Sigmoid colon (tissue), 7 donors: ENCODE measurements at places on chromosomes 1 and 21. TPM values are rescaled to one million over a fixed set of nuclear protein-coding genes. Genes with fewer than 3 reads are reported as not detected.

GRCh38 chr1:26522073-26522472, 7.5 kb upstream of the RPS6KA1 start:
- H3K27me3 ChIP-seq, result no peaks in the 10 kb centered on the region
- H3K36me3 ChIP-seq, result no peaks in the 10 kb centered on the region
- DNase-seq, result no peak
- H3K4me3 ChIP-seq, result no peak overlapping the region

DNA sequence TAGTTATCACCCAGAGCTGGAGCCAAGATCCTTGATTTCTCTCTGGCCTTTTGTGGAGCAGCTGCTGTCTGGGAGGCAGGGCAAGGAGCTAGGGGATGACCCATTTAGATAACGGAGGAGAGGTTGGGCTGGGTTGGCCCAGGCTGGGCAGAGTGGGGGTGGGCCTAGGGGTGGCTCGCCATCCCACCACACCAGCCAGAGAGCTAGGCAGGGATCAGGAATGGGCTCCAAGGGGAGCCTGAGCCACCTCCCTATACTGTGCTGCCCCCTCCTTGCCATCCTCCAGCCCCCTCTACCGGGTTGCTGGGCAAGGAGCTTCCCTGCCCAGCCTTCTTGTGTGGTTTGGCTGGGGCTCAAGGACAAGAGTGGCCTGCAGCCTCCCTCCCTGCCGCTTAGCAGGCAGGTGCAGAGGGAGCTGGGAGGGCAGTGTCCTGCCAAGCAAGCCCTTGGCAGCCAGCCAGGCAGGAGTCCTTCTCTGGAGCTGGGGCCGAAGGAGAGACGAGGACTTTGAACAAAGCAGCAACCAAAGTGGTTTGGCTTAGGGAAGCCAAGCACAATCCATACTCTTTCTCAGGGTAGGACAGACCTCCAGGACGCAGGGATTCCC, 4.1 kb downstream of the NUAK2 start:
- no peak overlapping the region for H3K4me3 ChIP-seq
- no peaks in the 10 kb centered on the region for H3K27me3 ChIP-seq
- DNase-seq, result no peak
- H3K36me3 ChIP-seq, result no peaks in the 10 kb centered on the region
- peaks cover 43% of the 10 kb centered on the region for H3K4me1 ChIP-seq

DNA sequence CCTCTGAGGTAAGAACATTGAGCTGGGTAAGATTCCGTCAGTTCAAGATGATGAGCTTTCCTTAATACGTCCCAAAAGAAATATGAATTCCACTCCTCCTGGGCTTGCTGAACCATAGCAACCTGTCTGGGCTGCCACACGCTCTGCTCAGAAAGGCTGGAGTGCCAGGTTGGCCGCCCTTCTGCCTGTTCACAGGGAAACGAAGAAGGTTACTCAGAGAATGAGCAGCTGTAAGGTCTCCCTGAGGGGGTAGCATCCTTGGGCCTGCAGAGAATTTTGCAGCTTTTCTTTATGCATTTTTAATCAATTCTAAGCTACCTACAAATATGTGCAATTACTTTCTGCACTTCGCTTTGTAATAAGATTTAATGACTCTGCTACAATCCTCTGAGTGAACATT, 130.7 kb upstream of the BACE2 start:
- no peak for DNase-seq
- no peaks in the 10 kb centered on the region for H3K36me3 ChIP-seq
- H3K4me3 ChIP-seq, result no peak overlapping the region
- H3K4me1 ChIP-seq, result no peaks in the 10 kb centered on the region

Gene LIPI
- total RNA-seq, result not detected

Gene TARDBP
- 137 TPM for total RNA-seq

GRCh38 chr1:94538243-94538827, 3.2 kb downstream of the F3 start:
- H3K27me3 ChIP-seq, result no peaks in the 10 kb centered on the region
- H3K4me1 ChIP-seq, result peaks cover 5% of the 10 kb centered on the region
- peak overlapping the region; percentile 5 for H3K4me3 ChIP-seq
- peaks cover 26% of the 10 kb centered on the region for H3K36me3 ChIP-seq
- peak overlapping the region; percentile 89 for H3K27ac ChIP-seq
- no peak for DNase-seq

Gene GJA9
- not detected for total RNA-seq

- H3K27ac ChIP-seq, result no peak overlapping the region
- H3K27me3 ChIP-seq, result no peaks in the 10 kb centered on the region
- no peaks in the 10 kb centered on the region for H3K36me3 ChIP-seq
- DNase-seq, result no peak
- no peaks in the 10 kb centered on the region for H3K4me1 ChIP-seq
Measured at GRCh38 chr1:185426848-185427247, 109.8 kb upstream of the IVNS1ABP start.

DNA sequence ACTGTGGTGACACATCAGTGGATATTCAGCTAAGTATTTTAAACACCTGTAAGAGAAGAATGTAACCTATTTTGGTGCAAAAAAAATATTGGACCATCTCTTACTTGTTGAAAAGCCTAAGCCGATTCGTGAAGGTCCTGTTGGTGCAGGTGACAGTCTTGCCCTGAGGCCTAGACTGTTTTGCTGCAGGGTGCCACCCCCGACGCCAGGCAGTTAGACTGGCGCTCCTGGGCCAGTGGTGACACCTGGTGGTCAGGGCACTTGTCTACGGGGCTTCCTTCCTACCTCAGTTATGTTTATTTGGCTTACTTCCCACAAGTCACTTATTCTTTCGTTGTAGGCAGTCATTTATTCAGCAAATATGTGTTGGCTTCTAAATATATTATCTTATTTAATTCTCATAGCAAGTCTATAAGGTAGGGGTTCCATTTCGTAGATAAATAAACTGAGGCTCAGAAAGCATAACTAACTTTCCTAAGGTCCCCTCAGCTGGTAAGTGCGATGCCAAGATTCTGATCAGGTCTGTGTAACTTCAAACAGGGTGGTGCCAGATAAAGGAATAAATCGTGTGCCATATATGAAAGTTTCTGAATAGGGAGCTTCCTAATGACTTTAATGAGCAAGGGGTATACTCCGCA, 1.9 kb downstream of the EEIG2 start:
- no peaks in the 10 kb centered on the region for H3K27me3 ChIP-seq
- H3K4me3 ChIP-seq, result no peak overlapping the region
- H3K36me3 ChIP-seq, result no peaks in the 10 kb centered on the region
- DNase-seq, result peak; percentile 66

DNA sequence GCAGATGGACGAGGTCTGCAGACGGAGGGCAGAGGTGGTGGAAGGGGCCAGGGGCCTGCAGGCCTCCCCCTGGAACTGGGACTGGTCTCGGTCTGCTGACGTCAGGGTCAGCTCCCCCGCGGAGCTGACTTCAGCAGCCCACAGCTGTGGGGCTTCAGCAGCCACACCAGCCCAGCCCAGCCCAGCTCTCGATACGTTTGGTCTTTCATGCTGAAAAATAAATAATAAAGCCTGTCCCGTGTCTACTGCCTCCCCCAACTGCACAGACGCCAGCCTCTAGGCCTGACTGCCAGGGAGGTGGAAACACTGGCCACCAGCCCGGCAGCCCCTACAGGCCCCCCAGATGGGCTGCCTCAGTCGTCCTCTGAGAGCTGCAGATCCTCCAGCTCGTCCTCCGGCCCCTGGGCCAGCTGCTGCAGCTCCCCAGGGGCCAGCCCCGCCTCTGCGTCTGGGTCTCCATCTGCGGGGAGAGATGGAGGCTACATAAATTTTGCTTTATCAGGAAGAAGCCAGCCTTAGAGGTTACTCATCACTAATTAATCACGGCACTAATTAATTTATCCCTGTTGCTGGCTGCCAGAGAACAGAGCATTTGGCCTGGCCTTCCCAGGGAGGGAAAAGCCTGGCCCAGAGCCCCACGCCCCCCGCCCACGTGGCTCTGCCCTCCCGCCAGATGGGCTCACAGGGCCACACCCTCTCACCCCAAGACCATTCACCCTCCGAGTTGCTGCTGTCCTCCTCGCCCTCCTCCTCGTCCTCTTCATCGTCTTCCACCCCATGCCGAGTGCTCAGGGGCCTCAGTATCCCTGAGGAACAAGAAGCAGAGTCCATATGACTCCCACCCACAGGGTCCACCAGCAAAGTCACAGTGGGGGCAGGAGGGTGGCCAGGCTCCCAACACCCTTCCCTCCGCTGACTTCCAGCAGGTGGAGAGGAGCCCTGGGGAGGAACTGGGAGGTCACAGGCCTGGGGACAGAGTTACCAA, 14.4 kb downstream of the NOC2L start:
- H3K4me1 ChIP-seq, result peaks cover 34% of the 10 kb centered on the region
- peaks cover 15% of the 10 kb centered on the region for H3K36me3 ChIP-seq
- H3K27ac ChIP-seq, result peak overlapping the region; percentile 75
- DNase-seq, result no peak
- no peak overlapping the region for H3K4me3 ChIP-seq
- peaks cover 43% of the 10 kb centered on the region for H3K27me3 ChIP-seq

DNA sequence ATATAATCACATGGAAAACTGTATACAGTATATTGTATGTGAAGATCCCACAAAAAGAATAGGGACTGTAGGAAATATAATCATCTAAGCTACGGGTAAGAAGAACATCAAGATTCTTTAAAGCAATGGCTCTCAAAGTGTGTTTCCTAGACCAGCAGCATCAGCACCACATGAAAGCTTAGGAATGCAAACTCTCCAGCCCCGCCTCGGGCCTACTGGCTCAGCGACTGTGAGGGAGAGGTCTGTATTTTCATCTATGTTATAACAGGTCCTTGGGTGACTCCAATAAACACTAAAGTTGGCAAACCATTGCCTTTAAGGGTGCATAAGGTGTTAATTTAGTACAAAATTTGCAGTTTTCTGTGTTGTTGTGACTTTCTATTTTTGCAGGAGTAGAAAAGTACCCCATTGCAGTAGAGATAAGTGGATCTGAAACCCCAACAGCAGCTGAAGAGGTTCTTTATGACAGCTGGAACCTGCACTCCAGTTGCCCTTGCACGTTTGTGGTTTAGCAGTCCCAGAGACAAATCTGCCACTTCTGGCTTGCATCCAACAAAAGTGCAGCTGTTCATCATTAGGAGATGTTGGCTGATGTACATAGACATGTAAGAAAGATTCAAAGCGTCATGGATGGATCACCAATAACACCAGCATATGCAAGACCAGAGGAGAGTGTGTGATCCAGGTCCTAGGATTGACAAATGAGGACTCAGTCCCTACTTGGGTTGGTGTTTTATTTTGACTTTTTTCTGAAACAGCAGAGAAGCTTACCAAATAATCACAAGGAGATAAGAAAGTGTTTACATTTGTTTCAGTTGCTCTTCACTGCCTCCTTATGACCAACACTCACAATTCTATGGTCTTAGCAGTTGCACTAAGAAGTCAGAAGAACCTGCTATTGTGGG, 15.9 kb upstream of the IFNAR1 start:
- H3K27ac ChIP-seq, result no peak overlapping the region
- no peaks in the 10 kb centered on the region for H3K4me1 ChIP-seq
- DNase-seq, result no peak
- H3K4me3 ChIP-seq, result no peak overlapping the region
- H3K36me3 ChIP-seq, result no peaks in the 10 kb centered on the region
- no peaks in the 10 kb centered on the region for H3K27me3 ChIP-seq

Gene RNF207
- 7.8 TPM for total RNA-seq

Gene PYHIN1
- 0.36 TPM for total RNA-seq

GRCh38 chr1:19361611-19362147, 49.6 kb downstream of the SLC66A1 start:
- H3K4me3 ChIP-seq, result no peak overlapping the region
- H3K27me3 ChIP-seq, result no peaks in the 10 kb centered on the region
- no peak for DNase-seq
- peaks cover 2% of the 10 kb centered on the region for H3K36me3 ChIP-seq
- no peak overlapping the region for H3K27ac ChIP-seq

- no peaks in the 10 kb centered on the region for H3K27me3 ChIP-seq
- no peak overlapping the region for H3K4me3 ChIP-seq
- DNase-seq, result no peak
- no peak overlapping the region for H3K27ac ChIP-seq
- H3K36me3 ChIP-seq, result no peaks in the 10 kb centered on the region
Measured at GRCh38 chr21:40797410-40797809, 49.5 kb downstream of the DSCAM start.

DNA sequence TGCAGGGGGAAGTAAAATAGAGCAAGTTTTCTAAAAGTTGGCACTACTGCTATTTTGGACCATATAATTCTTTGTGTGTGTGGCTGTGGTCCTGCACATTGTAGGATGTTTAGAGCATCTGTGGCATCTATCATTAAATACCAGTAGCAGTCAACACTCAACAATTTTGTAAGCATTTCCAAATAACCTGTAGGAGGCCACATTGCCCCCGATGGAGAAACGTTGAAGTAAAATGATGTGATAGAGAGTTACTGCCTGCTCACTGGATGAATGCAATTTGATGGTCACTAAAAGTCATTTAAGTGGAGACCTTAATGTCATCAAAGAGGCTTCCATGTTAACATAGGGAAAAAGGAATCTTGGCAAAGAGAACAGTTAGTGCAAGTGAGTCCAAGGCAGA, 560.8 kb downstream of the NEGR1 start:
- H3K36me3 ChIP-seq, result no peaks in the 10 kb centered on the region
- H3K27me3 ChIP-seq, result no peaks in the 10 kb centered on the region
- DNase-seq, result no peak
- no peak overlapping the region for H3K4me3 ChIP-seq
- no peak overlapping the region for H3K27ac ChIP-seq

DNA sequence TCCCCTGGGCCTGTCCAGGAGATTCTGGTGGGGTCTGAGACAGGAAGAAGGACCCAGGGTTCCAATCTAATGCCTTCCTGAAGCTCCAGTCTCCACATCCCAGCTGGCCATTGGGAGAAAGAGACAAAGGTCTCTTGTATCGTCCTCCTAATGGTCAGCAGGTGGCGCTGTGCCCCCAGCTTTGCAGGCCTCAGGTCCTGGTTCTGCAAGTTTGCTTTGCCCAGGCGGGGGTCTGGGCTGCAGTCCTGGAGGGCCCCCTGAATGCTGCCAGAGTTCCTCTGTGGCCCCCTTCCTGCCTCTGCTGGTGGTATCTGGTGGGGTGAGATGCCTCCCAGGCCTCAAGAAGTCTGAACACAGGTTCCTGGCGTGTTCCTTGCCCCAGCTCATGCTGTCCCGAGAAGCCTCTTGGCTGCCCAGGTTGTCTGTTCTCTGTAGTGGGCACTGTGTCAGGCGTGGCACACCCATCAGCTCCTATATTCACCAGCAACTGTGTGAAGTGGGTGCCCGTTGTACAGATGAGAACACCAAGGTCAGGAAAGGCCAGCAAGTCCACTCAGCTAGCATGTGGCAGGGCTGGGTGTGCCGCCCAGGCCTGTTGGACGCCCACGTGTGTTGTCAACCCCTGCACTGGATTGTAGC, 33.8 kb upstream of the CSF3R start:
- peak; percentile 55 for DNase-seq
- H3K27me3 ChIP-seq, result peaks cover 5% of the 10 kb centered on the region
- H3K27ac ChIP-seq, result no peak overlapping the region
- no peak overlapping the region for H3K4me3 ChIP-seq
- no peaks in the 10 kb centered on the region for H3K36me3 ChIP-seq

DNA sequence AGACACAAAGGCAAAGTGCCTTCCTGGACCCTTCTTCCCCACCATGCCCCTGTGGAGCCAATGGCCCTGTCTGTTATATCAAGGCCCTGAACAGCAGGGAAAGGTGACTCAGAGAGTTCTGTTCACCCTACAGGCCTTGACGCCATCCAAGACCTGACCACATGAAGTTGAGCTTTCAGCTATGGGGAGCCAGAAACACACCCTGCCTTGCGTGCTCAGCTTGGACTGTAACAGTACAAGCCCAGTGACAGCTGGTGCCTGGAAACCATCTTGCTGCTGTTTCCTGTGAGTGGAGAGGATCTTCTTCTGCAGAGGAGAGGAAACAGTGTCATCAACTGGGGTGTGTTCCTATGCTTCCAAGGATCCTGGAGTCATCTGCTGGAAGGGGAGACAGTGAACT, 165.0 kb upstream of the IRF2BP2 start:
- H3K27me3 ChIP-seq, result peaks cover 3% of the 10 kb centered on the region
- DNase-seq, result peak; percentile 67
- H3K4me1 ChIP-seq, result peaks cover 18% of the 10 kb centered on the region
